Substantia nigra (tissue), 51 donors: ENCODE measurements at places on chromosomes 16 and 17.

DNA sequence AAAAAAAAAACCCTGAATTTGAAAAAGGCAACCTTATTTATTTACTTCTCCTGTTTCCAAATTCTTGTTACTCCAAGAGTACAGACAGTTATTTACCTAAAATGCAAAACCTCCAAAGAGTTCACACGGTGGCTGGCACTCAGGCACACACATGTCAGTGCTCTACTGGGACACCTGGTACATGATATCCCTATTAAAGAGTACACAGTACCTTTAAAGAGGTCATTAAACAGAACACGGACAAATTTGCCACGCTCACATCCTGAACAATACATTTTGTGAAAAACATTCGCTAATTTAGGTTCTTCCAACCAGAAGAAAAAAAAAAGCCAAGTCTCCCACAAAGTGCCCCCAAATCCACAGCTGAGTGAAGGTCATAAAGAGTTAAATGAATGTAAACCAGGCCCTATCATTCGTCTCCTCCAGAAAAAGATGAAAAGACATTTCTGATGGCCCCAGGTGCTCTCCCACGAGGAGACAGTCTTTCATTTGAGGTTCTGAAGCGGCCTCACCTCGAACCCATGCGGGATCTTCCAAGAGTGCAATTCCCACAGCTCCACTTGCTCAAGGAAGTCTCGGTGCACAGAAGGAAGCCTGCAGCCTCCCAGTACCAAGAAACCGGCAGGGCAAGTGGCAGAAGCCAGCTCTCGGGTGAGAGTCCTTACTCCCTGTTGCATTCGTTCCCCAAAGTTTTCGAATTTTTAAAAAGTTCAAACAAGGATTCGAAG is 993 bp downstream of the ERN1 start:
- no peak for DNase-seq

- DNase-seq: no peak
Measured at GRCh38 chr17:33207231-33207630, 85.9 kb downstream of the ASIC2 start.

DNA sequence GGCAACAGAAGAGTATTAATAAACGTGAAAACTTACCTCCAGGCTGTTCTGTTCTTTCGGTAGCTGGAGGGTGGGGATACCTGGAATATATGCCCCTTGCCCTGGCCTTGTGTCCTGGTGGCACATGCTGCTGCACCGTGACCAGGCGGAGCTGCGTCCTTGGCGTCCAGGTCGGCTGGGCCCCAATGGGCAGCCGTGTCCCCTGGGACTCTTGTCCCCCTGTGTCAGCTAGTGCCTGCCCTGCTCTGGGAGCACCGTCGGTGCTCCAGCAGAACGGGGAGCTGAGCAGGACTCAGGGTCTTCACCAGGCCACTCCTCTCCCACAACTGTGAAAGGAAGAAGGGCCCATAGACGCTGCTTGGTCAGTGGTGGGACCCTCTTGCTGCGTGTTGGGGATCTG is 7.9 kb downstream of the ZNF213 start:
- DNase-seq: no peak

DNA sequence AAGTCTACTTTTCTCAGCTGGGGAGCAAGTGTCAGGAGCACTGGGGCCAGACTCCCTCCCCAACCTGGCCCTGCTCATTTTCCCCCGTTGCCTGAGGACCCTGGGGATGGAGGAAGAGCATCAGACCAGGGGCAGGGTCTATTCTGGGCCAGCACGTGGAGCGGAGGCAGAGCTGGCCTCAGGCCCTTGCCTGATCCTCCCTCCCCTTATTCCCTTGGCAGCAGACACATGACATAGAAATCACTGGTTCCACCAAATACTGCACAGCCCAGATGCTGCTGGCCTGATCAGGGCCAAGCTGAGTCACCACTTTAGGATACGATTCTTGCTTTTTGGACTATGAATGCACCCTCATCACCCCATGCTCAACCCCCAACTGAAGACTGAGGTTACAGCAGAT is 15.8 kb upstream of the AGRP start:
- DNase-seq: no peak

DNA sequence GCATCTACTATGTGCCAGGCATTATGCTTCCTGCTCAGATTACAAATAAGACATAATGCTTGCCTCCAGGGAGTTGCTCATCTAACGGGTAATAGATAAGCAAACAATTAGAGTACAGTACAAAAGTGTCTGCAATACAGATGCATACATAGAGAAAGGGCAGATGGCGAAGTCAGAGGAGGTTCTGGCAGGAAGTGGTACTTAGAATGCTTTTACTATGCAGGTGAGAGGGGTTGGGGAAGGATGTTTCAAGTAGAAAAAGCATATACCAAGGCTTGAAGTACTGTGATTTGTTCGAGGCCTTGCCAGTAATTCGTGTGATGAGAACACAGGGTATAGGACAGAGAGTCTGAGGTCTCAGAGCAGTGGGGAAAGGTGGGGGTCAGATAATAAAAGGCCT is 349.8 kb downstream of the UTP18 start:
- no peak for DNase-seq

DNA sequence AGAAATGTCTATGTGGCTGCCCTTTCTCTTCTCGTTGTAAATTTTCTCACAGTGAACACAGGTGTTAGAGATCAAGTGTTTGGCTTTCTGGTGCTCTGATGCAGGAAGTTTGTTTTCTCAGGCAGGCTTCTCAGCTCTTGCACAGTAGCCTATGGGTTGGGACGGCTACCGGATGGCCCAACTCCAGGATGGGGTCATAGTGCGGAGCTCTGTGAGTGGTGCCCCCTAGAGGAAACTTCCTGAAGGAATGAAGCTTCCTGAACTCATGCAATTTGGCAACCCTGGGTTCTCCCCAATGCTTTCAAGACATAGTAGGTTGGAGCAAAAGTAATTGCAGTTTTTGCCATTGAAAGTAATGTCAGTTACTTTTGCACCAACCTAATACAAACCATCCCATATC is 407.5 kb upstream of the HSBP1 start:
- no peak for DNase-seq

- no peak for DNase-seq
Measured at GRCh38 chr16:85526185-85526974, 86.7 kb upstream of the GSE1 start.

DNA sequence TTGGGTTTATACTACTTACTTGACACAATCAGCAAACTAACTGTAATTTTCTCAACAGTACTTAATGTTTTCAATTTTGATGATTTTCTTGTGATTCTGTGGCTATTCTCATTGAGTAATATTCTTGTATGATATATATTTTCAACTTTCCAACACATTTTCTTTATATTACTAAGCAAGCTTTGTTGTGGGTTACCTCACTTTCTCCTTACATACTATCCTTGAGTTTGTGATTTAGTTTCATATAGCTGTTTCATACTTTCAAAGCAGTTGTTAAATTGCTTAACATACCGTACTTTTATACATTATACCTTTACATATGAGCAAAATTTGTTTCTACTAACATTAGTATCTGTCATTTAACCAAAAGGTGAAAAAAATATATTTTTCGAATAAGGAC is 197.1 kb downstream of the BCAS3 start:
- no peak for DNase-seq

GRCh38 chr17:44707755-44708400 is 587 bp upstream of the DBF4B start:
- no peak for DNase-seq

DNA sequence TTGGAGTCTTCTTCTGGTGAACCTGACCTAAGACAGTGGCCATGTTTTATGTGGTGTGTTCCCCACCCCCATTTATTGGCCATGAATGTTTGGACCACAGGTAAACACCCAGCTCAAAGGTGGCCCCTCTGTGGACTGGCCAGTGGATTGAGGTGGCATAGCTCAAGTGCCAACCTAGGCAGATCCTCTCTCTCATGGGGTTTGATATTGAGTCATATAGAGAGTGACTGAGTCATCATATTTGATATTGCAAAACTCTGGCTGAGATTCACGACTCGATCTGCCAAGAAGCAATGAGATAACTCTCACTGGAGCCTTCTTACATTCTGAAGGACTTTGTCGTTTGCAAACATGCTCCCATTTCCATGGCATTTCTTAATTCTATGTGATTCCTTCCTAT is 10.5 kb upstream of the TEKT3 start:
- no peak for DNase-seq

DNA sequence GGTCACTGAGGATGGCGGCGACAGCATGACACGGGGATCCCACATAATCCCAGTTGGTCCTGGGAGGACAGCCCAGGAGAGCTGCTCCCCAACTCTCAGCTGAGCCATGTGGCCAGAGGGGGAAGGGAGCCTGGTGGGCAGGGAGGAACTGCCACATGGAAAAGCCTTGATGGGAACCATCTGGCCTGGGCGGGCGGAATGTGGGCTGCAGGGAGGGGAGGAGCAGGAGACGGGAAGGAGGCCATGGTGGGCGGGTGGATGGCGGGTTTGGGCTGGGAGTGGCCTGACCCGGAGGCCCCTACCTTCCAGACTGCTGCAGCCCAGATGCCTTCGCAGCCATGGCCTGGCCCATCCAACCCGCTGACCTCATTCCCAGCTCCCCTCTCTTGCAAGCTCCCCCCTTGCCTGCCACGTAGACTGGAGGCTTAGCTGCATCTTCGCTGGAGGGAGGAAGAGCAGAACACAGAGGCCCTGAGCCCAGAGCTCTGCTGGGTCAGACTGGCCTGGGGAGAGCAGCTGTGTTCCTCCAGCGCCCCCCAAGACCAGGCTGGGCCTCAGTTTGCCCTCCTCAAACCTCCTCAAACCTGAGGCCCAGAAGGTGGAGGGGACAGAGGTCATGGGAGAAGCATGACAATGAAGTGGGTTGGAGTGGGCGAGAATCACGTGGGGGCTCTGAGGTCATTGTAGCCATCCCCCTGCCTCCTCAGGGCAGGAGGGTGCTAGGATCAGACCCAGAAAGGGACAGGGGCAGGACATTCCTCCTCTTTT is 8.2 kb upstream of the COL1A1 start:
- no peak for DNase-seq

DNA sequence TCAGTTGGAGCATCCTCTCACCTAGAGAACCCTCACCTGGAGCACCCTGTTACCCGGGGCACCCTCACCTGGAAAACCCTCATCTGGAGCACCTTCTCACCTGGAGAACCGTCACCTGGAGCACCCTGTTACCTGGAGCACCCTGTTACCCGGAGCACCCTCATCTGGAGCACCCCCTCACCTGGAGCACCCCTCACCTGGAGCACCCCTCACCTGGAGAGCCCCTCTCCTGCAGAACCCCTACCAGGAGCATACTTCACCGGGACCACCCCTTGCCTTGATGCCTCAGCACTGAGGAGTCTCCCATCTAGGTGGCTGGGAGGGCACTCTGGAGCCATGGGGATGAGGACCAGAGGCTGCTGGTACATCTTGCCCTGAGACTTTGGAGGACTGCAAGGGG is 3.4 kb upstream of the FBXL16 start:
- DNase-seq: no peak

DNA sequence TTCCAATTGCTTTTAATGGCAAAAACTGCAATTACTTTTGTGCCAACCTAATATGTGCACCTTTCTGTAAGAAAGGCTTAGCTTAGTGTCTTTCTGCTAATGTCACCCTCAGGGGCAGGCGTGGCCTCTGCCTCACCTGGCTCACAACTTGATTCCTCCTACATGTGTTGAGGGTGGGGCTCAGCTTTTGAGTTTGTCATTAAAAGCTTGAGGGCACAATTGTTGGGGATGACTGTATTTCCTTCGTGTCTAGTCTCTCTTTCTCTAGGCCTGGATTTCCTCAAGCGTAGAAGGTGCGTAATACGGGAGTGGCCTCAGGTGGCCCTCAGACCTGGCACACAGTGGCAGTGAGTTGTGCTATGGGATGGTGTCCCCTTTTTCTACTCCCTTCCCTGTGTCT is 94.4 kb downstream of the CLEC16A start:
- DNase-seq: no peak

- DNase-seq: no peak
Measured at GRCh38 chr17:50096092-50096491, 941 bp downstream of the PDK2 start.

GRCh38 chr16:81526935-81527334 is 82.3 kb downstream of the CMIP start:
- no peak for DNase-seq

- DNase-seq: no peak
Measured at GRCh38 chr16:57730771-57731730, 4.5 kb upstream of the KATNB1 start.

DNA sequence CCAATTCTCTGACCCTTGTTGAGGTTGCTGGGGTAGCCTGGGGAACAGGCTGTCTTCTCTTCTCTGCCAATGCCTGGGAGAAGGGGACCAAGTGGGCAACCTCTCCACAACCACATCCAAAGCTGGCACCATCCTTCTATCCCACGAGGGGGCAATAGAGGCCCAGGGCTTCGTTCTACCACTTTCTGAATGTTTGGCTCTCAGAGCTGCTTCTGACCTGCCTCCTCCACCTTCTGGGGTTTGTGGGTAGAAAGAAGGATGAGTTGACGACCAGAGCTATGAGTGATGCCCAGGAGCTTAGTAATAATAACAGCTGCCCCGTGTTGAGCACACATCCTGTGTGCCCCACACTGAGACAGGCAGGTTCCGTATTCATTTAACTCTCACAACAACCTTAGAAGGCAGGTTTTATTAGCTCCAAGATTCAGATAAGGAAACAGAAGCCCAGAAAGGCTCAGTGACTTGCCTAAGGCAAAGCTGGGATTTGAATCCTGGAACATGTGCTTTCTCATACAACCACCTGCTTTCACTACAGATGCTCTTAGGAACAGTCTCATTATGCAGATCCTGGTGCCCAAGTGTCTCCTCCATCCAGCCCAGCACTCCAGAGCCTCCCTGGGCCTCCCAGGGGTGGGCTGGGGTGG is 11.1 kb downstream of the TSPOAP1 start:
- no peak for DNase-seq

DNA sequence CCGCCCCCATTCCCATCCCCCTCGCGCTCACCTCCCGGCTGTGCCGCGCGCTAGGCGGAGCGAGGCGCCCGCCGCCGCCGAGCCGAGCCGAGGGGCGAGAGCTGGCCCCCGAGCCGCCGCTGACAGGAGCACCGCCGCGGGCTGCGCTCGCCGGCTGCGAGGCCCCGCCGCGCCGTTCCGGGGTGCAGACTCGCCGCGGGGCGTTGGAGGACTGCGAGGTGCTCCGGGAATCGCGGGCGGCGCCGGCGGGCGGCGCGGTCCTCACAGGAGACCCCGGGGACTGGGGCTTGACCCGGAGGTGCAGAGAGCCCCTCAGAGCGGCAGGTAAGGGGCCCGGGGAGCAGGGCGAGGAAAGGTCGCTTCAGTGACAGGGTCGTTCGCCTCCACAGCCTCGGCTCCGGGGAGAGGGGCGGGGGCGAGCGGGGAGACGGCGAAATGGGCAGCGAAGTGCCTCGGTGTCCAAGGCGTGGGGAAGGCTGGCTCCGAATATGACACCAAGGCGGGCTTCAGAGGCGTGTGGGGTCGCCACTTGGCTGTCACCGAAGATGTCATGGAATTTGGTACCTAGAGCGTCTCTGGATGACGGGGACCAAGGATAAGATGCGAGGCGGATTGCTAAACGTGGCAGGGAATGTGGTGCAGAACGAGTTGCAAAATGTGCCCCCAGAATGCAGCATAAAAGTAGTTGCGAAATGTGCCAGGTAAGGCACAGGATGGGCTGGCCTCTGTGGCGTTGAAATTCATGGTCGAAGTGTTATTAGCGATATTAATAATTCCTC is 580 bp downstream of the TANC2 start:
- peak; percentile 57 for DNase-seq
